HFFc6 (cell line): ENCODE measurements at places on chromosomes 5 and 9. TPM values are rescaled to one million over a fixed set of nuclear protein-coding genes. Genes with fewer than 3 reads are reported as not detected.

- H3K4me3 ChIP-seq = no peak overlapping the region
- H3K36me3 ChIP-seq = 0 out of 2 replicates have a peak, but pooled peaks cover 4% of the 10 kb centered on the region
- no peaks in the 10 kb centered on the region for H3K4me1 ChIP-seq
- no peak for DNase-seq
Measured at GRCh38 chr9:89999534-90000370, 394.9 kb downstream of the GADD45G start.

DNA sequence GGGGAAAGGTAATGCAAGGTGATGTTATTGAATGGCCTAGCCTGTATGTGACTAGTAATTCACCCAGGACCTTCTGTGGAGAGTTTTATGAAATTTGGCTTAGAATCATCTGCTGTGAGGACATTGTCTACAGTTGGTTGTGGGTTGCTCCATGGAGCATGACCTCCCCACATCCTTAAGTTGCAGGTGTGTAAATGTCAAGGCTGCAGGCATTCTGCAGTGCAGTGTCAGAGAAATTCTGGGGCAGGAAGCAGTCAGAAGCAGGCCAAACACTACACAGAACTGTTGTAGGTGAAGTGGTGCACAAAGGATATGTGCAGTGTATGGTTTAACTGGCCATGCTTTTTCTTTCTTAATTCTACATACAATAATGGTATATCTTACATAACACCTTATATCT lies 588.3 kb downstream of the EBF1 start:
- no peaks in the 10 kb centered on the region for H3K36me3 ChIP-seq
- H3K4me3 ChIP-seq = no peak overlapping the region
- H3K4me1 ChIP-seq = no peaks in the 10 kb centered on the region
- DNase-seq = no peak
- no peaks in the 10 kb centered on the region; the same call in 1 of the 2 replicates for H3K27me3 ChIP-seq

DNA sequence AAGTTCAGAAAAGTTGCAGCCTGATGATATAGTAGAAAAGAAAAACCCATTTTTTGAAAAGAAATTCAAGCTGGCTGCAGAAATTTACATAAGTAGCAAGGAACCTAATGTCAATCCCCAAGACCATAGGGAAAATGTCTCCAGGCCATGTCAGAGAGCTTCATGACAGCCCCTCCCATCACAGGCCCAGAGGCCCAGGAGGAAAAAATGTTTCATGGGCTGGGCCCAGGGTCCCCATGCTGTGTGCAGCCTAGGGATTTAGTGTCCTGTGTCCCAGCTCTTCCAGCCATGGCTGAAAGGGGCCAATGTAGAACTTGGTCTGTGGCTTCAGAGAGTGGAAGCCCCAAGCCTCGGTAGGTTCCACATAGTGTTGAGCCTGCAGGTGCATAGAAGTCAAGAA lies 220.3 kb downstream of the CSNK1G3 start:
- H3K4me1 ChIP-seq = no peaks in the 10 kb centered on the region
- H3K27me3 ChIP-seq = no peaks in the 10 kb centered on the region
- DNase-seq = no peak
- no peak overlapping the region for H3K4me3 ChIP-seq

DNA sequence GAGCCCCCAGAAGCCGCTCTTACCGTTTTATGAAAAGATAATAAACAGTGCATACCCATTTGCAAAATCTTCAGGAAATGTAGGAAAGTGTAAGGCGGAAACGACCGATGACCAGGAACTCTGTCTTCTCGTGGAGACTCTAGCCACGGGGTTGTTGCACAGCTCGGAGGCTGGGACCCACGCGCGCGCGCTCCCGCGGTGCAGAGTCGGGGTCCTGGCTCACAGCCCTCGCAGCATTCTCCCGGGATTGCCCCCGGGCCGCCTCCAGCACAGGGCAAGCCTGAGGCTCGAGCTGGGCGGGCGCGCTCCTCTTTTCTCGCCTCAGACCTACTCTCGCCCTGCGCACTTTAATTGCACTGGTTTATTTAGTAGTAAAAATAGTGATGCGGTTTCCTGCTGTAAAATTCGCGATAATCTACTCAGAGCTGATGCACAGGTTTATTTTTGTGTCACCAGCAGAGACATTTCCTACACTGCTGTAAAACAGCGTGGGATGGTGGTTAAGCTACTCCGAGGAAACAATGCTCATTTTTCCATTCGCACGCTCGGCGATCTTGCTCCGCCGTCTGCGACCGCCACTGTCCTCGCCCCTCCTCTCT lies 15.5 kb downstream of the TRIM7 start:
- peak; percentile 64 for DNase-seq
- no peaks in the 10 kb centered on the region for H3K36me3 ChIP-seq
- H3K27me3 ChIP-seq = peaks cover 19% of the 10 kb centered on the region

DNA sequence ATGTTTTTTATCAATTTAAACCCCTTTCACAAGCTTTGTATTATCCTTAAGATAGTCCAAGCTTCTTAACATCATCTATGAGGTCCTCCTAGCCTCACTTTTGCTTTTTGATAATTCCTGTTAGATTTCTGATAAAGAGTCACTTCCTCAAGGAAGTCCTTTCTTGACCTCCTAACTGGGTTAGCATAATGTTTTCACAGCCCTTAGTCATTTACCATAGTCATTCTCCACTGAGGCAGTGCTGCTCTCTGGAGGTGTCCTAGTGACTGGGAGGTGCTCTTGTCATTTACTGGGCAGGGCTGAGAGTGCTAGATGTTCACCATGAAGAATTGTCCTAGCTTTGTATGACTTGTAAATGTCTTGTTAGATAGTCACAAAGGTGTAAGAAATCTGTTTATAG lies 26.4 kb downstream of the TNPO1 start:
- peak; percentile 78 for DNase-seq
- peak overlapping the region; percentile 88 for H3K27ac ChIP-seq
- H3K27me3 ChIP-seq = peaks cover under 1% of the 10 kb centered on the region; the same call in 1 of the 2 replicates
- H3K4me1 ChIP-seq = peaks cover 98% of the 10 kb centered on the region

DNA sequence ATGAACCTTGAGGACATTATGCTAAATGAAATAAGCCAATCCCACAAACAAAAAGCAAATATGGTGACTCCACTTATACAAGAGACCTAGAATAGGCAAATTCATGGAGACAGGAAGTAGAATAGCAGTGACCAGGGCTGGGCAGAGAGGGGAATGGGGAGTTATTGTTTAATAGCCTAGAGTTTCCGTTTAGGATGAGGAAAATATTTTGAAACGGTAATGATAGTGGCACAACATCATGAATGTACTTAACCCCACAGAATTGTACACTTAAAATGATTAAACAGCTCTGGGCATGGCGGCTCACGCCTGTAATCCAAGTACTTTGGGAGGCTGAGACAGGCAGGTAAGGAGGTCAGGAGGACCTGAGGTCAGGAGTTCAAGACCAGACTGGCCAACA lies 65.8 kb downstream of the NSUN2 start:
- peaks cover 3% of the 10 kb centered on the region for H3K27me3 ChIP-seq
- no peak overlapping the region for H3K4me3 ChIP-seq
- no peaks in the 10 kb centered on the region for H3K36me3 ChIP-seq
- H3K27ac ChIP-seq = no peak overlapping the region
- DNase-seq = no peak

GRCh38 chr9:38090170-38090569 lies 21.1 kb upstream of the SHB start:
- H3K27me3 ChIP-seq = peaks cover 2% of the 10 kb centered on the region
- DNase-seq = no peak
- H3K4me3 ChIP-seq = no peak overlapping the region
- peaks cover 12% of the 10 kb centered on the region for H3K4me1 ChIP-seq

- DNase-seq = no peak
- H3K4me3 ChIP-seq = no peak overlapping the region
- H3K4me1 ChIP-seq = no peaks in the 10 kb centered on the region
- peaks cover 10% of the 10 kb centered on the region for H3K36me3 ChIP-seq
- peaks cover 10% of the 10 kb centered on the region for H3K27me3 ChIP-seq
Measured at GRCh38 chr9:131585375-131585774, 40.1 kb downstream of the PRRT1B start.

DNA sequence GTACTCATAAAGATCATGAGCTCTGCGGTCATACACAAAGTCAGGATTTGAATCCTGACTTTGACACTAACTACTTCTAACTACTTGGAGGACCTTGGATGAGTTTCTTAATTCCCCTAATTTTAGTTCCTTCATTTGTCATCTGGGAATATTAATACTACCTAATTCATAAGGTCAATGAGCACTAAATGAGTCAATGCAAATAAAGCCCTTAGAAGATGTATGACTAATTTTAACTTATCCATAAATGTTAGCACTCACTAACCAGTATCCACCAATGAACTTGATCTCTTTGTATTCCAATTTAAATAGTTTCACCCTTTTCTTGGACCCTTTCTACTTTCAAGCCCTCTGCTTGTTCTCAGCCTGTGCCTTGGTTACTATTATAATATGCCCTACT lies 1106.4 kb downstream of the CDH18 start:
- H3K4me1 ChIP-seq = no peaks in the 10 kb centered on the region
- no peaks in the 10 kb centered on the region for H3K36me3 ChIP-seq
- no peaks in the 10 kb centered on the region for H3K27me3 ChIP-seq
- H3K27ac ChIP-seq = no peak overlapping the region
- no peak overlapping the region for H3K4me3 ChIP-seq

DNA sequence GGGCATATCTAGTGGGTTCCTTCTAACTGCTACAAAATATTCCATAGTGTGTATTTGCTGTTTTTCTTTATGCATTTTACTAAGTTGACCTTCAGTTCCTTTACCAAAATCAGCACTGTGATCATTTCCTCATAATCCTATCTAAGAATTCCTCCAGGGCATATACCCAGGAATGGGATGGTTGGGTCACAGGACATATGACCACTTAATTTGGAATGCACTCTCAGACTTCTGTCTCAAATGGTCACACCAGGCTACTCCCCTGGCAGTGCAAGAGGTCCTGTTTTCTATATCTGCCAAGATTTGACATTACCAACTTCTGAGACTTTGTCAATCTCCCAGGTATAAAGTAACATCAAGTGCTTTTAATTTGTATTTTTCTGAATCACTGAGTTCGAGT lies 63.9 kb downstream of the ADAMTS12 start:
- H3K27ac ChIP-seq = peak overlapping the region; percentile 55
- peaks cover 28% of the 10 kb centered on the region for H3K36me3 ChIP-seq
- DNase-seq = peak; percentile 69
- H3K27me3 ChIP-seq = no peaks in the 10 kb centered on the region
- H3K4me1 ChIP-seq = peaks cover 88% of the 10 kb centered on the region

- DNase-seq = no peak
- no peaks in the 10 kb centered on the region for H3K27me3 ChIP-seq
- H3K4me3 ChIP-seq = no peak overlapping the region
- no peak overlapping the region for H3K27ac ChIP-seq
- no peaks in the 10 kb centered on the region for H3K36me3 ChIP-seq
Measured at GRCh38 chr9:137320555-137321384, 18.7 kb upstream of the NRARP start.

DNA sequence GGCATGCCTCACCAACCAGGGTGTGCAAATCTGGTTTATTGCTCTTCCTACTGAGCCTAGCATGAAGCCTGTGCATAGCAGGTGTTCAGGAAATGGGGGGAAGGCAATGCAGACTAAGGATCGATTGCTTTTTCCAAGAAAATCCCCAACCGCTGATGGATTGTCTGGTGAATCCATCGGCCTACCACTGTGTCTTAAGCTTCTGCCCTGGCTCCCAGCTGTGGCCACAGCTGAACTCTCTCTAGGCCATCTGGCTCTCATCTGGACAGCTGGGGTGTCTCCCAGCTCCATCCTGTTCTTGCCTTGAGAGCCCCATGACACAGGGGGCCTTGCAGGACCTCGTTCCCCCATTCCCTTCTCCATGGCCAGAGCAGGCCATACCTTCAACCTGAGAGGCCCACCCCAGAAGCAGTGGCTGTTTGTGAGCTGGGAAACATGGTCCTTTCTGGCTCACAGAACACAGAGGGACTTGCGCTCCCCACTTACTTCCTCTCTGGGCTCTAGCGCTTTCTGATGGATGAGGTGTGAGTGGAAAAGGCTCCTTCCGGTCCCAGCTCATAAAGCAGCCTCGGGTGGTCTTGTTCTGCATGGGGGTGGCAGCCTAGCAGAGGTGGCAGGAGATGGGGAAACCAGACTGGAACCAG lies 41.8 kb downstream of the COL27A1 start:
- DNase-seq = no peak
- H3K4me3 ChIP-seq = no peak overlapping the region
- peaks cover 17% of the 10 kb centered on the region for H3K36me3 ChIP-seq
- H3K27ac ChIP-seq = no peak overlapping the region; the same call in 1 of the 2 replicates
- H3K27me3 ChIP-seq = no peaks in the 10 kb centered on the region; the same call in 1 of the 2 replicates

The AIF1L gene
- 0.21 to 0.47 TPM (median 0.30 TPM) in 3 replicates for total RNA-seq

The BRINP1 gene
- total RNA-seq = not detected in 3 replicates

The GABRA1 gene
- total RNA-seq = not detected in 3 replicates

The FOXI1 gene
- not detected in 3 replicates for total RNA-seq

The NUTM2F gene
- total RNA-seq = not detected in 3 replicates

The PRRX2 gene
- total RNA-seq = 34.0 to 104 TPM (median 36.3 TPM) in 3 replicates
